Omental fat pad (tissue), 4 donors: ENCODE measurements at places on chromosomes 5 and 9. TPM values are rescaled to one million over a fixed set of nuclear protein-coding genes. Genes with fewer than 3 reads are reported as not detected.

DNA sequence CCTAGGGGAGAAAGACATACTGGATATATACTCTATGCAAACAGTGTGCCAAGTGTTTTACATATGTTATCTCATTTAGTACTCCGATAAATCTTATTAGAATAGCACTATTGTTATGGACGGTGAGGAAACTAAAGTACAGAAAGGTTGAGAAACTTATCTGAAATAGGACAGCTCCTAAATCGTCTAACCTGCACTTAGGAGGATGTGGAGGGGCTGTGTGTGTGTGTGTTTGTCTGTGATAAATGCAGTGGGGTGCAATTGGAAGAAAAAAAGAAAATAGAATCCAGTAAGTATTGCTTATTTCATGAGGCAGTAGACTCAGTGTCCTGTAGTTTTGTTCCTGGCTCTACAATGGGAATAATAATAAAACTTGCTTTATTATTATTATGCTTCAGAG lies 106.4 kb upstream of the IL6ST start:
- no peak for DNase-seq

DNA sequence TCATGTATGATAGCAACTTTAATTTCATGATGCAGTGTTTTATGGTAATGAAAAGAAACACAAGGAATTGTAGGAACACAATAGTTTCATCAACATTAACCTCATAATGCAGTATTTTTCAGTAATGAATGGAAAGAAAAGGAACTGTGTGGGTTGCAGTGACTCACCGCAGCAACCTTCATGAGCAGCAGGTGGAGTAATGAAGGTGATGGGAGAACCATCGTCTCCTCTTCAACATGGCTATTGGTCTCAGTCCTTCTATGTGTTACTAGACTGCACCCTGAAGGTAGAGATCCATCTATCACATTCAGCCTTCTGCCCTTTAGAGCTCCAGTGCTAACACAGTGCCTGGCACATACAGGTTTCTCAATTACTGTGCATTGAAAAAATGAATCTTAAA lies 58.0 kb downstream of the TMEM215 start:
- DNase-seq = no peak

GRCh38 chr5:74974451-74975091 lies 77.8 kb downstream of the GCNT4 start:
- DNase-seq = no peak

- no peak for DNase-seq
These were observed 80.5 kb downstream of the PAPPA start for GRCh38 chr9:116234081-116234480.

DNA sequence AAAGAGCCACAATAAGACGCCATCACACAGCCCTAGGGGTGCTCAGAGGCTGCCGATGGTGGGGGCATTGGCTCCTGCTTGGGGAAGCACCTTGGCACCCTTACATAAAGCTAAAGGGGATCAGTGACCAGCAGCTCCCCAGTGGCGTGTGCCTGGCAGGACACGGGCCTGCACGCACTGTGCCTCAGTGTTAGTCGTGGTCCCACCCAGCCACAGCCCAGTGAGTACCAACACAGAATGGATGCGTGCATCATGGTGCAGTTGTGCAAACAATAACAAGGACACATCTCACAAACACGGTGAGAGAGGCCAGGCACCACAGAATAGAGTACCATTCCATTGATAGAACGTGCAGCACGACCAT lies 103.2 kb downstream of the WNK2 start:
- no peak for DNase-seq

DNA sequence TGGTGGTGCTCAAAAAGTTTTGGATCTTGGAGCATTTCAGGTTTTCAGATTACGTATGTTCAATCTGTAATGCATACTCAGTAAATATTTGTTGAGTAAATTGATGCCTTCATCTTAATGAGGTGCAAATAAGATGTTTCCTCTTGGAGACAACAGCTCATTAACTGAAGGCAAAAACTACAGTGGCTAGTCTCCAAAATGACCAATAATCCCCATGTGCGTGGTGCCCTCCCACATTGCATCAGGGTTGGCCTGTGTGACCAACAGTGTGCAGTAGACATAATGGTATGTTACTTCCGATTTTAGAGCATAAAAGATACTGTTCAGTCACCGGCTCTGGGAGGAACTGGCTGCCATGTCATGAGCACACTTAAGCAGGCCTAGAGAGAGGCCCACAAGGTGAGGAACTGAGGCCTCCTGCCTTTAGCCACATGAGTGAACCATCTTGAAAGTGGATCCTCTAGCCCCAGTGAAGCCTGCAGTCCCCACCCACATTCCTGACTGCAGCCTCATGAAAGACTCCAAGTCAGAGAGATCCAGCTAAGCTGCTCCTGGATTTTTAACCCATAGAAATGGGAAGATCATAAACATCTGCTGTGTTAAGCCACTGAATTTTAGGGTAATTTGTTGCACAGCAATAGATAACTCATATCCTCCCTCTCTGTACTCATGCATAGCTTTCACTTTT lies 55.7 kb downstream of the LIFR start:
- DNase-seq = no peak

DNA sequence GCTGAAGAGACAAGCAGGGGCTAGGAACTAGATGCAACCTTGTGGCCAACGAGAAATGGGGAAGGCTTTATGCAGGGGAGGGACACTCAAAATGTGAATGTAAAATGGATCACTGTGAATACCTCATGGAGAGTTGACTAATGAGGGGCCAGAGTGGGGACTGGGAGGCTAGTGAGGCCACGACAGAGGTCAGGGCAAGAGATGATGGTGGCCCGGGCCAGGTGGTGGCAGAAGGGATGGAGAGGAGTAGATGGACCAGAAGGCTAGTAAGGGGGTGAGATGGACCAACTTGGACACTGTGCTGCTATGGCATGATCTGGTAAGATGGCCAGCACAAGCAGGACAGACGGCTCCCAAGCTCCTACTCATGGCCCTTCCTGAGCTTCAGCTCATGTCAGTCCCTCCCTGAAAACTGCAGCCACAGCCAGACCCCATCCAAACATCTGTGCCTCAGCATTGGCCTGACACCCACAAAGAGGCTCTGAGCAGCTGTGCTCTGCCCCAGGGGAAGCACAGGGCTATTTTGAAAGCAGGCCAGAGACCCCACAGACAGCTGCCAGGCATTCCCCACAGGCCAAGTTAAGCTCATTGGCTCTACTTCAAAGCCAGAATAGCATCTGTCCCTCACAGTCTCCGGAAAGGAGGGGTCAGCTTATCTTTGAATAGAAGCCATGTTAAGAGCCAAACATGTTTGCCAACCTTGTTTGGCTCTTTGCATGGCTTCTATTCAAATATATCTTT lies 22.1 kb downstream of the P4HA2 start:
- DNase-seq = peak; percentile 7

GRCh38 chr9:134055981-134056461 lies 11.8 kb downstream of the BRD3 start:
- no peak for DNase-seq

The DPH7 gene
- 39.8 TPM for total RNA-seq

DNA sequence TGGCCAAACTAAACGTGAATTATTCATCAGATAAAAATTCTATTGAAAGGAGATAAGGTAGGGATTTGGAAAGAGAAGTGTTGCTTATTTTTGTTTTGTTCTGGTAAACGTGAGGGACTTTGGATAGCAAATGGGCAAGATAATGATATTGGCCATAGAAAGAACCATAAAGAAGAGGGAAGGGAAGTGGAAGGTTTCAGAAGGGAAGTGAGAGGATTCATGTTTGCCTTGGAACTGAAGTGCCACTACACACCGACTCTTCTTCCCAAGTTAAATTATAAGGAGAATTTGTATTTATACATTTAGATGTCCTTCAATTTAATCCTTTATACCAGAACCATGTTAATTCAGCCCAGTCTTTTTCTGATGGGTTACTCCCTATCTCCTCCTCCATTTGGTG lies 42.1 kb upstream of the TAF11L2 start:
- no peak for DNase-seq

The ZNF354C gene
- 4.1 TPM for total RNA-seq

The IL13 gene
- not detected for total RNA-seq

The GRM6 gene
- total RNA-seq = not detected

GRCh38 chr5:174045470-174046025 lies at the start of gene NSG2:
Gene NSG2, plus strand, starts transcription at chr5:174045706. Its CDS starts 1,050 bp downstream, at chr5:174046756.
- no peak for DNase-seq

- DNase-seq = no peak
These were observed 57.6 kb upstream of the GRHPR start for GRCh38 chr9:37364751-37365360.

GRCh38 chr9:6024035-6024554 lies 8.7 kb upstream of the RANBP6 start:
- no peak for DNase-seq

GRCh38 chr5:80059354-80059980 lies 24.3 kb downstream of the THBS4 start:
- DNase-seq = no peak

The OBP2B gene
- not detected for total RNA-seq

The SLC34A1 gene
- total RNA-seq = not detected

DNA sequence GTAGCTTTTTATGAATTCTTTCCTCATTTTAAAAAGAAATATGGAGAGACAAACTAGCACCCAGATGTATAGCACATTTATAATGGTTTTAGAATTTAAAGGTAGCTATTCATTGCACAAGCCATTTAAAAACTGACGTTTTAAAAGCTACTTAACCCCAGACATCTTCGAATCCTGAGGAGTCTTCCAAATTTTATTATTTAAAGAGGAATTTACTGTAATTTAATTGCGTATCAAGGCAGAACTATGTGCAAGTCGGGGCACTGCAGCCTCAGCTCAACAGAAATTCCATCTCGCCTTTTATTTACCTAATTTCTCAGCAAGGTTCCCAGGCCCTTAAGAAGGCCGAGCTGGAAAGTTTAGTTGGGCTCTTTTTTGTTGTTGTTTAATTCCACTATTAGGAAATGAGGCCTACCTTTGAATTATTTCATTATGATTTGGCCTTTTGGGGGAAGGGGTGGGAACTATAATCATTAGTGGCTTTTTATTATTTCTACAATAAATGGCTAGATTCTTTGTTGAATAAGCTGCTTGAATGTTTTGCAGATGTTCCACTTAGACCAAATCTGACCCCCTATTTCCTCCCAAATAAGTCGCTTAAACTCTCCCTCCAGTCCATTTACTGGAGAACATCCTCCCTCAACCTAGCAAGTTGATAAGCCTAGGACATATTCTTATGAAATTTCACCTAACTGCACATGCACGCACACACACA lies 20.2 kb downstream of the NR2F1 start:
- no peak for DNase-seq
